ENCODE measurements at places on chromosomes 3 and 15. TPM values are rescaled to one million over a fixed set of nuclear protein-coding genes. Genes with fewer than 3 reads are reported as not detected.

GRCh38 chr3:44120721-44121582, 120.7 kb upstream of the TOPAZ1 start:
- DNase-seq: peak; percentile 63

GRCh38 chr15:45187894-45188830, at the start of gene SHF:
TSS of gene SHF (minus strand) at chr15:45187966. CDS start at chr15:45187951, 15 bp downstream.
- DNase-seq: peak; percentile 84

DNA sequence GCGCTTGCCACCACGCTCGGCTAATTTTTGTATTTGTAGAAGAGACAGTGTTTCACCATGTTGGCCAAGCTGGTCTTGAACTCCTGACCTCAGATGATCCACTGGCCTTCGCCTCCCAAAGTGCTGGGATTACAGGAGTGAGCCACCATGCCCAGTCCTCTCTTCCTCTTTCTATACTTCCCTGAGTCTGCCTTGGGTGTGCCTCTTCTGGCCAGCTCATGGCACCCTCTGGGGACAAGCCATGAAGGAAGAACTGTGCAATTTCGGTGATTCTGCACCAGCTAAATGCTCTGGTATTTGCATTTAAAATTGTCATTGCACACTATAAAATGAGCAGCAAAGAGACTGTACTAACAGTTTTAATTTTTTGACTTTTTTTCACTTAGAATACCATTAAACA, 66.6 kb downstream of the IL20RB start:
- no peak for DNase-seq

DNA sequence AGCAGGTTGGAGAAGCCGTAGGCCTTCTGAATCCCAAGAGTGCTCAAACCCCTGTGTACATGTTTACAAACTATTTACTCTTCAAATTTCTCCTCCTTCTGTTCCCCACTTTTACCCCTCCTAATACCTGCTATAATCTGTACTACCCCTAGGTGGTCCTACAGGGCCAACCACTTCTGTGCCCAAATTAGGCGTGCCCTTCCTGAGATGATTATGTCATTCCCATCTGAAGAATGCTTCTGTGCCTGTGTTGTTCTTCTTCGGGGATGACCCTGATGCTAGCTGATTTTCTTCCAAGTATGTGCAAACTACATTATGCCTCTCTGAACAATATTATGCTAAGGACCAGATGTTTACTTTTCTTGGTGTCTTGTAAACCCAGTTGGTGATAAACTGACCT, 20.5 kb downstream of the RBP2 start:
- no peak for DNase-seq

Gene CFAP92
- 0.10 TPM for total RNA-seq

All from tongue (tissue), 3 donors.